ENCODE measurements at places on chromosomes 3 and 15. TPM values are rescaled to one million over a fixed set of nuclear protein-coding genes. Genes with fewer than 3 reads are reported as not detected.

DNA sequence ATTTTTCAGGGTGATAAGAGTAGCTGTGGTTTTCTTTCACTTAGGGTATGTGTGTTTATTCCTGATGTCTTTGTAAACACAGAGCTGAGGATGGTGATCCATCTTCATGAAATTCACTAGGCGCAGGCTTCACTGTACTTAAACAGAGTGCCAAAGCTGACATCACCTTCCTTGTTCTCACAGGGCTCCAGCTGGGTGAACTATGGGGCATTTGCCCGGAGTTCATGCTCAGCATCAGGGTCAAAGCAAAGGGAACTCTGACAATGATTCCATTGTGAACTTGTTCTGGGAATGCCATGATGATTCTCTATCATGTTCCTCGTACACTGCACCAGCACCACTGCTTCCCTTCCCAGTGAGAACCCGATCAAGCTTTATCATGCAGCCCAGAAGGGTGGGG lies 184.8 kb upstream of the P2RY1 start:
- no peaks in the 10 kb centered on the region for H3K27me3 ChIP-seq
- no peak overlapping the region for H3K27ac ChIP-seq
- H3K36me3 ChIP-seq = no peaks in the 10 kb centered on the region
- peak; percentile 15 for DNase-seq
- H3K4me3 ChIP-seq = no peak overlapping the region

GRCh38 chr3:72344236-72344635 lies 504.0 kb downstream of the SHQ1 start:
- no peak for DNase-seq
- H3K4me1 ChIP-seq = peaks cover 3% of the 10 kb centered on the region
- no peaks in the 10 kb centered on the region for H3K27me3 ChIP-seq
- no peaks in the 10 kb centered on the region for H3K36me3 ChIP-seq
- no peak overlapping the region for H3K4me3 ChIP-seq

DNA sequence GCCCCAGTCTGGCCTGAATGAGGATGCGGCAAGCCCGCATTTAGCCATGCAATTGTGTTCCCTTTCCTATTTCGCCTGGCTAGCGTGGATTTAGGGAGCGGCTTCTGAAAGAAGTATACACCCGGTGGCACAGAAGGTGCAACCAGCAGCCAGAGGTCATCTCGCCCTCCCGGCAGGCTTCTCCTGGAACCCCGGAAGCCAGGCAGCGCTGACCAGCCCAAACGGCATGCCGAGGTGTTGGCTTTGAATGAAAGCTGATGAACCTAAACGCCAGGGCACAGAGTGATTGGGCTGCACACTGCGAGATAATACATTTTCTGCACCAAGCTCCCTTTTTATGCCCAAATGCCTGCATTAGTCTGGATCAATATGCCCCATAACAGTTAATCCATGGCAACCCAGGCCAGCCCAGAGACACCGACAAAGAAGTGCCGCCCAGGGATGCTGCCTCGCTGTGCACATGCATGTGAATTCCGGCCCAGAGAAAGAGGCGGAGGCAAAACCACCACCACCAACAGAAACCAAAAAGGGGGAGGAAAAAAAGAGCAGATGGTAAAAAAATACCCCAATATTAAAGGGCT lies 1.4 kb downstream of the SRGAP3 start:
- H3K4me3 ChIP-seq = no peak overlapping the region
- peaks cover 9% of the 10 kb centered on the region for H3K4me1 ChIP-seq
- H3K36me3 ChIP-seq = no peaks in the 10 kb centered on the region
- no peak for DNase-seq

- no peak overlapping the region for H3K27ac ChIP-seq
- peaks cover under 1% of the 10 kb centered on the region for H3K4me1 ChIP-seq
- no peak overlapping the region for H3K4me3 ChIP-seq
- H3K36me3 ChIP-seq = no peaks in the 10 kb centered on the region
- H3K27me3 ChIP-seq = no peaks in the 10 kb centered on the region
Measured at GRCh38 chr3:124401843-124402242, 328.4 kb upstream of the UMPS start.

DNA sequence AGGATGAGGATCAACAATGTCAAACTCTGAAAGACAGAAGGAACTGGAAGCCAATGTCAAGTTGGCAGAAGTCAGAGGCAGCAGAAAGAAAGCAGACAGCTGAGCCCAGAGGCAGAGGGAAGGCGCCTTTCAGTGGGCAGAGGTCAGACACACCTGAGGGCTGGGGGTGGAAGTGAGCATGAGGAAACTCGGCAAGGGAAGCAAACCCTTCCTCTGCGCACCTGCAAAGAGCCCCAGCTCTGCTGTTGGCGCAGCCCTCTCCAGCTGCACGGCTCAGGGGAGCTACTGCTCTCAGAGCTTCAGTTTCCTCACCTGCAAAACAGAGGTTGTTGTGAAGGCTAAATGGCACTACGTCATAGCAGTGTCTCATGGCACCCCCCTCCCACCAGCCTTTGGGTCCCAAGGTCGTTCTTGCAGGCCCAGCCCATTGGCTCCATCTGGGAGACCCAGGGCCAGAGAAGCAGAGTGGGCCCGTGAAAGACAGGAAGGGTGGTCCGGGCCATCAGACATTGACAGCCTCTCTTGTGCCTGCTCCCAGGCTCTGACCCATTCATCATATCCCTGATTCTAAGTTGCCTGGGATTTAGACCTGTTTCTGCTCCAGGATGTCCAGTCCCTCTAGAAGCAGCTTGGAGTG lies 53.3 kb upstream of the SLC6A11 start:
- H3K4me1 ChIP-seq = no peaks in the 10 kb centered on the region
- no peaks in the 10 kb centered on the region for H3K36me3 ChIP-seq

DNA sequence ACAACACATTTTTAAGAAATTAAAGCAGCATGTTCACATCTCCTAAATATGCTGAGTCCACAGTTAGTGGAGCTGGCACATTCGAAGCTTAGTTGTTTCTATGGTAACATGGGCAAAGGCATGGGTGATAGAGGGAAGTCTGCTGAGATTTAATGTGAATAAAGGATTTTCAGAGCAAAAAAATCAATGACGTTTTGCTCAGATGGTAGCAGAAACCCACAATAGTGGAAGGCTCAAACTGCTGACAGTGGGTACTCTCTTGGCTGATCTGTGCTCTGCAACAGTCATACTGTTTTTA lies 795.1 kb upstream of the ARPP21 start:
- H3K27ac ChIP-seq = no peak overlapping the region
- no peak overlapping the region for H3K4me3 ChIP-seq
- no peaks in the 10 kb centered on the region for H3K27me3 ChIP-seq
- H3K36me3 ChIP-seq = no peaks in the 10 kb centered on the region
- no peak for DNase-seq

DNA sequence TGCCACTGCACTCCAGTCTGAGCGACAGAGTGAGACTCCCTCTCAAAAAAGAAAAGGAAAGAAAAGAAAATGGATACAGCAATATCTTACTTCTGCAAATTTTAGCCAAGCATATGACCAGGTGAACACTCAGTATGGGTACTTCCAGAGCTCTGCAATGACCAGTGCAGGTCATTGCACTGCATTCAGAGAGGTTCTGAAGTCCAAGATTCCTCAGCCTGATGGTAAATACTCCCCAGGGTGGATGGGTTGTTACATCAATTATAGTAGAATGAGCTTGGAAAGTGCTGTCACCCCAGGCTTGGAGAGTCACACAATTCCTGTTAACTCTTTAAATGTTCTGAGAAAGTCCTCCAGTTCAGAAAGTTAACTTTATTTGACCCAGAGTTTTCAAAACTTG lies 103.7 kb downstream of the RPLP1 start:
- no peaks in the 10 kb centered on the region for H3K36me3 ChIP-seq
- no peaks in the 10 kb centered on the region for H3K4me1 ChIP-seq
- H3K27me3 ChIP-seq = no peaks in the 10 kb centered on the region
- H3K27ac ChIP-seq = no peak overlapping the region
- DNase-seq = no peak

GRCh38 chr3:36063992-36064391 lies 316.3 kb upstream of the STAC start:
- no peak for DNase-seq
- H3K36me3 ChIP-seq = no peaks in the 10 kb centered on the region
- no peak overlapping the region for H3K27ac ChIP-seq
- no peaks in the 10 kb centered on the region for H3K27me3 ChIP-seq

- H3K27me3 ChIP-seq = no peaks in the 10 kb centered on the region
- DNase-seq = no peak
- H3K4me3 ChIP-seq = no peak overlapping the region
- no peaks in the 10 kb centered on the region for H3K36me3 ChIP-seq
Measured at GRCh38 chr15:78768096-78768495, 43.2 kb downstream of the ADAMTS7 start.

DNA sequence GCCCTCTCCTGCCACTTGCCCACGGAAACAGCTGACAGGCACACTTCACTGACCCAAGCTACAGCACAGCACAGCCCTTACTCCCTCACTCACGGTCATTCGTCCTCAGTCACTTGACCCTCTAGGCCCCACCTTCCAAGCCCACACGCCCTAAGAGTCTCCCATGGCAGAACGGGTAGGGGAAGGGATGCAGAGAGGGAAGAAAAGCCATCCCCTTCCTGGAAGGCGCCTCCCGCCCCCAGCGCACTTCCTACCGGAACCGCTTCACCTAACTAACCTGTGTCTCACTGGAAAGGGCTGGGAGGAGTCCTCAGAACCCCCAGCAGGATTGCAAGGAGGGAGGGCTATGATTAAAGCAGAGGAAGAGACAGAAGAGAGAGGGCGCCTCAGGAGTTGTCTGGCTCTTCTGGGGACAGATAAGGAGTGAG lies 22.9 kb downstream of the EPHB3 start:
- H3K36me3 ChIP-seq = no peaks in the 10 kb centered on the region
- H3K4me1 ChIP-seq = no peaks in the 10 kb centered on the region
- no peaks in the 10 kb centered on the region for H3K27me3 ChIP-seq
- no peak overlapping the region for H3K27ac ChIP-seq
- no peak overlapping the region for H3K4me3 ChIP-seq

- DNase-seq = no peak
- H3K36me3 ChIP-seq = no peaks in the 10 kb centered on the region
- no peaks in the 10 kb centered on the region for H3K4me1 ChIP-seq
- no peak overlapping the region for H3K4me3 ChIP-seq
Measured at GRCh38 chr3:17861476-17861875, 119.0 kb upstream of the TBC1D5 start.

- peaks cover 81% of the 10 kb centered on the region for H3K36me3 ChIP-seq
- no peak overlapping the region for H3K27ac ChIP-seq
- no peak for DNase-seq
- H3K4me3 ChIP-seq = no peak overlapping the region
- H3K4me1 ChIP-seq = no peaks in the 10 kb centered on the region
- H3K27me3 ChIP-seq = no peaks in the 10 kb centered on the region
Measured at GRCh38 chr15:39591896-39592315, 11.0 kb downstream of the THBS1 start.

- H3K36me3 ChIP-seq = no peaks in the 10 kb centered on the region
- H3K4me1 ChIP-seq = no peaks in the 10 kb centered on the region
- no peak overlapping the region for H3K4me3 ChIP-seq
Measured at GRCh38 chr3:157023226-157023625, 136.7 kb downstream of the CCNL1 start.

DNA sequence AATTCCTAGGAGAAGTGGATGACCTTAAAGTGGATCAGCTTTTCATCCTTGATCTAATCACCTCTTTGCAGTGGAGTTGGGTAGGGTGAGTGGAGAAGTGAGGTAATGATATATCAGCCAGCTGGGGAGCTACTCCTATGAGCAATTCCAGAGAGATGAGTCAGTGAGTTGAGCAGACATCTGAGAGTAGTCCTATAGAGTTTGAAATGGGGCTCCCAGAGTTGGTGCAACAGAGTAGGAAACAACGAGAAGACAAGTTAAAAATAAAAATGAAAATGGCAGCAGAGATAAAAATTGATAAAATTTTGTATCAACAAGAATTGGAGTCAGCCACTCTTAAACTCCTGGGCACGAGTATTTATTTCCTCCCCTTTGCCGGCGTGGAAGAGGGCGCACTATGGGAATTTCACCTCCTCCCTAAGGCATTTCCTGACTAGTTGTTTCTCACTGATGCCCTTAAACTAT lies 150.8 kb upstream of the DPH6 start:
- DNase-seq = no peak
- H3K27ac ChIP-seq = no peak overlapping the region
- H3K4me1 ChIP-seq = peaks cover 3% of the 10 kb centered on the region
- no peaks in the 10 kb centered on the region for H3K27me3 ChIP-seq

DNA sequence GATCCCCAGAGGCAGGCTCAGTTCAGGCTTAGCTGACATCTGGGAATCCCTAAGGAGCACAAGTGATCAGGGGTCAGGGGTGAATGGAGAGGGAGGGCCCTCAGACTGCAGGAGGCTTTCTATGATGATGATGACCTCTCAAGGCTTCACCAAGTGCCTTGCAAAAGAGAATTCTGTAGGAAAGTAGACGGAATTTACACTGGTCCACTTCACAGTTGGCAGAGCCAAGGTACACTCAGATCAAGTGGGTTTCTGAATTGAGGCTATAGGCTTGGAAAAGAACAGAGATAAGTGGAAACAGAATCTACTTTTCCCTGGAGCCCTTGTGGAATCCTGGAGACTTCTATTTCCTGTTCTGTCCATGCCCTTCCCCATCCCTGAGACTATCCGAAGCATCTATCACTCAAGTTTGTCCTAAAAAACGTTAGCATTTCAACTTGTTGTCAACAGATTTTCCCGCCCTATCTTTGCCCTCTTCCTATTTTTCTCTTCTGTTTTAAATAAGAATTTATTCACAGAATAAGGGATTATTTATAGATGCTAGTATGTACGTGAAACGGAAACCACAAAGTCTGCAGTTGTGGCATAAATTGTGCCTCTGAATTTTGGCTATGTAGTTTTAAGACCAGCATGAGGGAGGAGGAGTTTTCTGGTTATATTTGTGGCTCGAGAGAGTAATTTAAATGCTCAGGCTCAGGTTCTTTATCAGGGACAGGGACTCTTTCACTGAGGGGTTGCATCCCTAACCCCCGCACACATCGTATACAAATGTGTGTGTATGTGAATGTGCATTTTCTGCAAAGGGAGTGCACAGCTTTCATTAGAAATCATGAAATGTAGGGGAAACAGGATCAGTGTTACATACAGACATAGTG lies 12.8 kb downstream of the GCSAM start:
- no peak overlapping the region for H3K27ac ChIP-seq
- no peaks in the 10 kb centered on the region for H3K4me1 ChIP-seq
- no peaks in the 10 kb centered on the region for H3K36me3 ChIP-seq
- DNase-seq = no peak
- H3K4me3 ChIP-seq = no peak overlapping the region
- no peaks in the 10 kb centered on the region for H3K27me3 ChIP-seq

DNA sequence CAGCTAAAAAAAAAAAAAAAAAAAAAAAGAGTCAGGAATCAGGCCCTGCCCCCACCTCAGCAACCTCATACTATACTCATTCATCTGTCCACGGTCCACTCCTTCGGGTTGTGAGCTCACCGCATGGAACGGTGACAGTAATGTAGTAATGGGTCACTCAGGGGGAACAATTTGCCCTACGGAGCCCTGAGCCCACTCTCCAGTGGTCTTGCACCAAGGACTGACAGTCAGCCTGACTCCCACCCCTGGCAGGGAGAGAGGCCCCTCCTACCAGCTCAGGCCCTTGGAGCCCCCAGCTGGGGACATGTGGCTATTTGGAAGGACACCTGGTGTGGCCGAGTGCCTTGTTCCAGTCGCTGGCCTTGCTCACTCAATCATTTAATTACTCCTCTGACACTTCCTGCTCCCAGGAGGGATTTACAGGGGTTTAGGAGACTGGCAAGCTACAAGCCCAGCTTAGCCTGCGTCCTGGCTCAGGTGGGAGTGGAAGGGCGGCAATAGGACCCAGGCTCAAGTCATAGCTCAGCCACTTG lies 19.9 kb upstream of the CACNA2D2 start:
- H3K4me3 ChIP-seq = no peak overlapping the region
- H3K27ac ChIP-seq = no peak overlapping the region

The STRIT1 gene
- not detected for total RNA-seq

The MESP1 gene
- total RNA-seq = 3.1 TPM

The ZNF501 gene
- total RNA-seq = 4.0 TPM

The SLC6A1 gene
- total RNA-seq = 1.5 TPM

The FANCD2OS gene
- not detected for total RNA-seq

The SLC35A5 gene
- total RNA-seq = 63.3 TPM

The ADAMTS7 gene
- total RNA-seq = 7.1 TPM

The C3orf85 gene
- not detected for total RNA-seq
